ENCODE measurements at places on chromosomes 2 and 18. TPM values are rescaled to one million over a fixed set of nuclear protein-coding genes. Genes with fewer than 3 reads are reported as not detected.

GRCh38 chr18:50665519-50665918 lies 105.6 kb downstream of the MAPK4 start:
- no peak for DNase-seq

- DNase-seq = peak; percentile 24
These were observed 123.8 kb downstream of the AKAIN1 start for GRCh38 chr18:5073026-5073944.

DNA sequence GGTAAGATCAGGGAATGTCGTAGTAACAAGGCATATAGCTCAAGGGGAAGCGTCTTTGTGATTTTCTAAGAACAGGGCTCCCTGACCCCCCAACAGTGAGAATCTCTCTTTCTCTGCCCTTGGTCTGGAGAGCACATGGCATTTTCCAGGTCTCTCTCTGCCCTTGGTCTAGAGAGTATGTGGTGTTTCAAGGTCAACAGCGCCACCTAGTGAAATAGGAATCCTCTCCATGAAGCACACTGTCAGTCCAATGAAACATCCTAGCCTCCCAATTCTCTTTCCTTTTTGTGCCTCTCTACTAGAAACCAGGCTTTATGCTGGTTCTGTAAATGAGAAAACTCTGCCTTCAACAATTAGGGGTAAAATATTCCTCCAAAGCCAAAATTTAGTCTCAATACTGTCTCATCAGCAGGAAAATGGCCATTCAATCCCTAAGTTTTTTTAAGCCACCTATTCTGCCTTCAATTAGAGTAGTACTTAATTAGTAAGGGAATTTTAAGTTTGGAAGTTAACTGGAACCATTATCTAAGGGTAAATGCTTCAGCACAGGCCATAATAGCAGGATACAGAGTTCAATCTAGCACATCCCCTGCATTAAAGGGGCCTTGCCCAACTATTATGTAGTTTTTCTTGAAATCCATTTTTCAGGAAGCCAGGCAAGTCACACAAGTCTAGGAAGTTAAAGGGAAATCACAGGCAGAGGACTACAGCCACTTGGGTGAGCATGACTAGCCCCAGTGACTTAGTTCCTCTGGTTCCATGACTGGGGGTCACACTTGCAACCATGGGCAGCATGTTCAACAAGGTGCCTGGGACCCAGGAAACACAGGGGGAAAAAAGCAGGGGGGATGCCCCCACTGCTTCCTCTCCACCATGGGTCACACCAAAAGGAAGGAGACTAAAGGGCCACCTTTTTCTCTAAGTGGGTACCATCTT lies 12.4 kb downstream of the DYM start:
- DNase-seq = no peak

GRCh38 chr18:14933049-14933851 lies 185.3 kb downstream of the ANKRD30B start:
- no peak for DNase-seq

GDF7 gene
- 4.1 TPM for polyA plus RNA-seq

ETAA1 gene
- polyA plus RNA-seq = 27.9 TPM

ABCG8 gene
- 1.3 TPM for polyA plus RNA-seq

DNA sequence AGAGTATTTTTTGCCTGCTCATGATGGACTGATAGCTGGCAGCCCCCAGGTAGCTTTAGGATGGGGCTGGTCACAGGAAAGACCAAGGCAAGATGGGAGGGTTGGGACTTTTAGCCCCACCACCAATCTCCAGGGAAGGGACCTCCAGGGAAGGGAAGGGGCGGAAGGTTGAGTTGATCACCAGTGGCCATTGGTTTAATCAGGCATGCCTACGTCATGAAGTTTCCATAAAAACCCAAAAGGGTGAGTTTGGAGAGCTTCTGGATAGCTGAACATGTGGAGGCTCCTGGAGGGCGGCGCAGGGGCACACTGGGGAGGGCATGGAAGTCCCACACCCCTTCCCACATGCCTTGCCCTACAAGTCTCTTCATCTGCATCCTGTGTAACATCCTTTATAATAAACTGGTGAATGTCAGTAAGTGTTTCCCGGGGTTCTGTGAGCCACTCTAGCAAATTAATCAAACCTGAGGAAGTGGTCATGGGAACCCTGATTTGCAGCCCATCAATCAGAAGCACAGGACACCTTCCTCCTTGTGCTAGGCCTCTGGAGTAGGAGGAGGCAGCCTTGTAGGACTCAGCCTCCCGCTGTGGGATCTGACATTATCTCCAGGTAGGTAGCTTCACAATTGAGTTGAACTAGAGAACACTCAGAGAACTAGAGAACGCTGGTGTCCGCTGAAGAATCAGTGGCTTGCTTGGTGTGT lies 30.3 kb downstream of the RAB31 start:
- no peak for DNase-seq

ACKR3 gene
- polyA plus RNA-seq = 56.8 TPM

DNA sequence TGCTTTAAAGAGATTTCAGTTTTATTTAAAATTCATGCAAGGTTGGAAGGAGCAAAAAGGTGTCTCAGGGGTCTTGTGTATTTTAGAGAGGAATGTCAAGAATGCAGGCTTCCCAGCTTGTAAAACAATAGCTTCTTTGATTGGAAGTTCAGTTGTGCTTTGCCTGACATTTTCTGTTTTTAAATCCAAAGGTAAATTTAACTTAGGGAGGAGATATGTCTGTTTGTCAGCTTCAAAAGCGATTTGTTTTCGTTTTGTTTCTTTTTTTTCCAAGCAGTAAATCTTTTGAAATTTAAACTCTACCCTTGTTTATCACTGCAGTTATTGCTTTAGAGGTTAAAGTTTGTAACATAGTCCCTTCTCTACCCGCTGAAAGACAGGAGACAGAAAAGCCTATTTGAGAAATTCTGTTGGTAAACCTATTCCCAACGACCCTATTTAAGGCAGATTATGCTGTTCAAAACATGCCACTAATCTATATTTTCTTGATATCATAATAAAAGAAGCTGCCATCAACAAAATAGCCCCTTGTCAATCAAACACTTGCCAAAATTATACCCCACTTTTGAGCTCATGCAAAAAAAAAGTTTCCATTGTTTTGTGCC lies 639.6 kb downstream of the IRS1 start:
- no peak for DNase-seq

DNA sequence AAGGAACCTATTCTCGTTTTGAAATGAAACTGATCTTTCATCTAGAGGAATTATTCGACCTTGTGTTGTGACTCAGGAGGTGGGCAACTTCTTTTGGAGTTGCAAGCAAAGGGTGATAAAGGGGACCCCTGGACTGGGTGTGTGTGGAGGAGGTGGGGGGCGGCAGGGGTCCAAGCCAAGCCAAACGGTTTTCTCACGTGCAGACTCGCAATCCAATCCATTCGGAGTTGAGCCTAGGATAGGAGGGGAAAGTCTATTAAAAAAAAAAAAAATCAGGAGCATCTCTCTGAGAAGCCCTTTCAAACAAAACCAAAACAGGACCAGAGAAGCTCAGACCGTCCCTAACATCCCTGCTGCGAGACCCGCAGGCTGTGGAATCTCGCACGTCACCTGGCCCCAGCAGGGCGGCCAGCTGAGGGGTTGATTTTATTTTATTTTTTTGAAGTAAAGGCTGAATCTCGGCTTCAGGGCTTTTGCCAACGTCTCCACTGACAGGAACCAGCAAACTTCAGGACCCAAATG lies 3.7 kb upstream of the ZEB2 start:
- no peak for DNase-seq

COLEC11 gene
- 2.4 TPM for polyA plus RNA-seq

COX7A2L gene
- 178 TPM for polyA plus RNA-seq

DNA sequence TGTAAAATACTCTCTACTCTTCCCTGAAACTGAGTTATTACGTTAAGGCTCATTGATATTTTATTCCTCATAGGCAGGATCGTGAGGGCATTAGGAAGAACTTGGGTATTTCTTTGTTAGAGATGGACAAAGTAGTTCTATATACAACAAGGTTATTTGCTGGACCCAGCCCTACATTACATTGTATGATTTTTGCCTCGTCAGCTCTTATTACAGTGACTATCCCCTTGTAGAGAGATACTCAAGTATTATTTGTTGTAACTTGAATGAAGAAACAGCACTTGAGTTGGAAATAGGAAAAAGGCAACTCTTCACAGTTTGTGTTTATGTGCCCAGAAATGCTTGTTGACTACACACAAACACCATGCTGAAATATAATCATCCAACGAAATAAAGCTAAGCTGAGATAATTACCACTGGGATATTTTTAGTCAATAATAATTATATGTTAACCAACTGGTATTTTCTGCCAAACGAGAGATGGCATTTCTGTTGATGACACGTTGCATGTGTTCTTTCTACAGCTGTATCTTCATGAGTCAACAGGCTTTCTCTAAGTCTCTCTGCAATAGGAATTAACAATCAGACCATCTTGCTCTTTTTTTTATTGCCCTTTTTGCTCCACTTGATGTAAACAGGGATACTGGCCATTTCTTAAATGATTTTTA lies 947.6 kb downstream of the DPP10 start:
- DNase-seq = no peak

- no peak for DNase-seq
These were observed 16.9 kb downstream of the TGIF1 start for GRCh38 chr18:3466872-3467271.

- no peak for DNase-seq
These were observed 458.8 kb upstream of the MEX3C start for GRCh38 chr18:51656249-51656648.

LANCL1 gene
- 70.2 TPM for polyA plus RNA-seq

DNA sequence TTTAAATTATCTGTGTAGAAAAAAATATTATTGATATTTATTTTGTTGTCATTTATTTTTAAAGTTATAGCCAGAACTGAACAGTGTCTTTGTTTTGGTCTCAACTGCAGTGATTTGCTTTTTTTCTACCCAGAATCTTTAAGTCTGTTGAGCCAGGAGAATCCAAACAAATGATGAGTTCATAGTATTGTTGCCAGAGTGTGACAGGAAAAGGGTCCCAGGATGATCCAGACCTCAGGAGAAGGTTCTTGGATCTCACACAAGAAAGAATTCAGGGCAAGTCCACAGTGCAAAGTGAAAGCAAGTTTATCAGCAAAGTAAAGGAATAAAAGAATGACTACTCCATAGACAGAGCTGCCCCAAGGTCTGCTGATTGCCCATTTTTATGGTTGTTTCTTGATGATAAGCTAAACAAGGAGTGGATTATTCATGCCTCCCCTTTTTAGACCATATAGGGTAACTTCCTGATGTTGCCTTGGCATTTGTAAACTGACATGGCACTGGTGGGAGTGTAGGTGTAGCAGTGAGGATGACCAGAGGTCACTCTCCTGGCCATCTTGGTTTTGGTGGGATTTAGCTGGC lies 127.1 kb downstream of the AGPS start:
- no peak for DNase-seq
